Activated T-helper 1 cell treated with anti-CD3 and anti-CD28 coated beads, Interleukin-2, amount 50 U/mL, for 16 hours (primary cell): ENCODE measurements at places on chromosomes 11 and 22.
A peak's percentile ranks its signal among the peaks of the same experiment; 100 is the strongest.

- peak; percentile 55 for DNase-seq
These were observed 14.1 kb downstream of the MIAT start for GRCh38 chr22:26671317-26672059.

DNA sequence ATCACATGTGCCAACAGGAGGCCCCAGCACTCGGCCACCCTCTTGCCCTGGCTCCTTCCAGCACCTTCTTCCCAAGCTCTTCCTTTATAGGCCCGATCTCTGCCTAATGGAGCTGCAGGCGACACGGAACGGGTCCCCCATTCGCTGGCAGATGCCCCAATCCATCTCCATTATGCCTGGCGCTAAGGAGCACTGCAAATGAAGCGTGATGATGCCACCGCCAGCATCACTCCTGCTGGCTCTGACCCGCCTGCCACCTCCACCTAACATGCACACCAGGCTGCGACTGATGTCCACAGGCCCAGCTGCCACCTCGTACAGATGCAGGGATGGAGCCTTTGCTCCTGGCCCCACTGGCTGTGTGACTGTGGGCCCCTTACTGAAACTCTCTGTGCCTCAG is 33.5 kb downstream of the ELFN2 start:
- no peak for DNase-seq

GRCh38 chr11:102345904-102346303 is 1.1 kb upstream of the BIRC2 start:
- DNase-seq: no peak

- DNase-seq: no peak
These were observed 11.1 kb downstream of the YAP1 start for GRCh38 chr11:102121329-102121728.

GRCh38 chr11:22780952-22781593 is 48.5 kb downstream of the SVIP start:
- DNase-seq: no peak

- DNase-seq: no peak
These were observed 8.9 kb downstream of the SCGB1A1 start for GRCh38 chr11:62427630-62428233.

DNA sequence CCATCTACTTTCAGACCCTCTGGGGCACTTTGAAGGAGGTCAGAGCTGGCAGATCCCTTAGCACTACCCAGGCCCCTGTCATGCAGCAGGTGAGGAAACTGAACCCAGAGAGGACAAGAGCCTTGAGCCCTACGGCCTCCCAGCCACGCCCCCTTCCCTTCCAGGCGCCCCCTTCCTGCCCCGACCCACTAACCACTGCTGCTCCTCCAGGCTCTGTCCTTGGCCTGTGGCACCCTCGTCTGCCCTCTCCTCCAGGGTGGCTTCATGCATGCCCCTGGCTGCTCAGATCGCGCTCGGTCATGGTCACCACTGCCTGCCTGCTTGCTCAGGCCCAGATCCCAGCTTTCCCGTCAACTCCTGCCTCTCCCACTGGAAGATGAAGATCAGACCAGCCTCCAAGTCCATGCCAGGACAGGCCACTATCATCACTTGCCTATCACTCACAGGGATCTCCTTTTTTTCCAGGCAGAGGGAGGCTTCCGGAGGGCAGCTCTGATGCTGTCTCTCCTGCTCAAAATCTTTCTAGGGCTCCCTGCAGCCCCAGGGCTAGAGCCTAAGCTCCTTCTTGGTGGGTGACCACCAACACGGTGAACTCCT is 30.7 kb downstream of the ELFN2 start:
- no peak for DNase-seq

GRCh38 chr11:43691806-43692205 is 11.3 kb downstream of the HSD17B12 start:
- DNase-seq: no peak

GRCh38 chr11:34652191-34652973 is 31.5 kb downstream of the EHF start:
- no peak for DNase-seq

DNA sequence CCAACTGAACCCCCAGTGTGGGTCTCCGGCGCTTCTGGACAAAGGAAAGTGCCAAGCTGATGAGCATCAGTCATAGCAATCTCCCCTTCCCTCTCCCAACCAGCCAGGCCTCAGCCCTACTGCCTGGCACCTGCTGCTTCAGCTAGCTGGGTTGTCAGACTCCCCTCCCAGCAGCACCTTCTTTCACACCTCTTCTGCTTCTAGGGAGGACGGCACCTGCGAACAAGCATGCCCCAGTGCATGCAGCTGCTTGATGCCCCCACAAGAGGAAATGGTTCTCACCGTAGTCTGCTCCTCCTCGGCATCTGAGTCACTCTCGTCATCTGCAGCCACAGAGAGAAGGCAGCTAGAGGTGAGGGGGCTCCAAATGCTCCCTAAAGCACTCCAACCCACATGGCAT is 25.4 kb downstream of the THOC5 start:
- DNase-seq: no peak

- no peak for DNase-seq
These were observed 1.4 kb upstream of the MTA2 start for GRCh38 chr11:62603072-62603408.

- no peak for DNase-seq
These were observed 57.3 kb downstream of the OTOG start for GRCh38 chr11:17604201-17604914.

DNA sequence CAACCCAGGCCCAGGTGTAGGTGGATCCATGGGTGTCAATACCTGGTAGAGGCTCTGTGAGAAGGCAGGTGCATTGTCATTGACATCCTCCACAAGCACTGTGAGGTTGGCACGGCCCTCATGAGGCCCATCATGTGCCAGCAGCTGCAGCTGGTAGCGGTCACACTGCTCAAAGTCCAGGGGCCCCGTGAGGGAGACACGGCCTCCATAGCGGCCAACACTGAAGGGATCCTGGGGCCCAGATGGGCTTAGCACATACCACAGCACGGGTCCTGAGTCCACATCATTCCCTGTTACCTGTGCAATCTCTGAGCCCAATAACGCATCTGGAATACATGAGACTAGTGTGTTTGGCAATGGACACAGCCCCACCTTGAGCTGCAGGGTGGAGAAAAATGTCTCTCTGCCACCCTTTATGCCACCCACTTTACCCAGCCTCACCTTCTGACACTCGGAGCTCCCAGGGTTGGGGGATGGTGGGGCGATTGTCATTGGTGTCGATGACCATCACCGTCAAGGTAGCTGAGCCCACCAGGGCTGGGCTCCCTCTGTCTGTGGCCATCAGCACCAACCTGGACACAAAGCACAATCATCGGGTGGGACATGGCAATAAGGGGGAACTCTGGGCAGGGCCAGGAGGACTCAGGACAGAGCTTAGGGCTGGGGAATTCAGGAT is 6.1 kb upstream of the TPP1 start:
- no peak for DNase-seq

- no peak for DNase-seq
These were observed 9.4 kb upstream of the NLRP10 start for GRCh38 chr11:7974668-7975067.

GRCh38 chr11:62667460-62667859 is 2.3 kb downstream of the CSKMT start:
- DNase-seq: no peak

- no peak for DNase-seq
These were observed 3.3 kb downstream of the ARL14EP start for GRCh38 chr11:30326114-30326778.

DNA sequence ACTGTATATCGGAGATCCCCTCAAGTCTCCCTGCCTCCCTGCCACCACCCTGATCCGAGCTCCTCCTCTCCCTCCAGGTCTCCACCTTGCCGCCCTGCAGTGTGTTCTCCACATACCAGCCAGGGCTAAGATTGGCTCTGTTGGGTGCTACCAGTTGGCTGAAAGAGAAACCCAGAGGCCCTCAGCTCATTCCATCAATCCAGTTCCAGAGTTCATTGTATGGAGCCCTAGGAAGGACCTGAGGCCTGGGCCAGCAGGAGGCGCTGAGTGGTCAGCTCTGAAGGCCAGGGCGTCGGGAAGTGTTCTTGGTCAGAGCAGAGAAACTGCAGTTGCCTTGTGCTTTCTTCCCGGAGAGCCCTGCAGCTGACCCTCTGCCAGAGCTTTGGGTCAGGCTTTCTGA is 2.2 kb upstream of the TOP3B start:
- DNase-seq: no peak

- no peak for DNase-seq
These were observed 21.9 kb downstream of the IGSF9B start for GRCh38 chr11:133934599-133935550.

- no peak for DNase-seq
These were observed 63.8 kb downstream of the SHISAL1 start for GRCh38 chr22:44248926-44249325.

DNA sequence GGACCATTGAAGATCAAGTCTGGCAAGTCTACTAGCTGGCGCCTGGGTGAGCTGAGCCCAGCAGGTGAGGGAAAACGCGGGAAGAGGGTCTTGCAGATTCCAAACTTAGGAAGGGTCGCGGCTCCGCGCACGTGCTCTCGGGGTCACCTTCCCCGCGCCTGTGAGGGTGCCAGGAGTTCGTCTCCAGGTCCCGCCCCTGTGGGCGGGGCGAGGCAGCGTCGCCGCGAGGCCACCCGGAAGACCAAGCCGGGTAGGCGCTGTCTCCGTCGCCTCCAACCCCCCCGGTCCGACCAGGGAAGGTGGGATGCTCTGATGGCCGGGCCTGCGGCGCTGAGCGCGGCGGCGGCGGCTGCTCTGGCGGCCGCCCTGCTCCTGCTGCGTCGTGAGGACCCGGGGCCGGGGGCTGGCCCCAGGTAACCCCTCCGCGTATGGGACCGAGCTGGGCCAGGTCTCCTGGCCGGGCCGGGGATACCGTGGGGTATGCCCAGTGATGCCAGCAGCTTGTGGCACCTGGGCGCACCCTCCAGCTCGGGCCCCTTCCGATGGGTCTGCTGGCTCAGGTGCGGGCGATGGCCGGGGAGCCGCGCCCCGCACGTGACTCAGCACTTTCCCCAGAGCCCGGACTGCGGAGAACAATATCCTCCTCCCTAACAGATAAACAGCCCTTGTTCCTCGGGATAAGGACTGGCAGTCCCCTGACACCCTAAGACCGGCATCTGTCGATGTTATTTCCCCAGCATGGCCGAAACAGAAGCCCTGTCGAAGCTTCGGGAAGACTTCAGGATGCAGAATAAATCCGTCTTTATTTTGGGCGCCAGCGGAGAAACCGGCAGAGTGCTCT is at the start of gene HTATIP2:
Gene HTATIP2, plus strand, starts transcription at position 215 of the 841 bp plus-strand sequence. Its CDS starts 524 bp downstream, at position 739.
- DNase-seq: peak; percentile 62

DNA sequence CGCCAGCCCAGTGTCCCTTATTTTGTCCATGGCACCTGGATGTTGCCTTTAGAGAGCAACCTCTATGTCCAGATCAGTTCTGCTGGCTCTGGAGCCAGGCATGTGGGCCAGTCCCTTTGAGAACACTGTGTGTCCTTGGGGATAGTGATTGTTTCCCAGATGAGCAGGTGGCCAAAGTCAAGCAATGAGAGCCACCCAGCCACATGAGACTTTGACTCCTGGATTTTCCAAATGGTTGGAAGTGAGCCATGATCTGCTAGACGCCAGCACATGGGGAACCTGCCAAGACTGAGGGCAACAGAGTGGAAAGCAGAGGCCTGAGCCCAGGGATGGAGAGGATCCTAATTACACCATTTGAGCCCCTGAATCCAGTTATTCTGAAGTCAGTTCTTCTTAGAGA is 479.8 kb downstream of the OPCML start:
- no peak for DNase-seq

GRCh38 chr22:30574095-30574981 is at the start of gene GAL3ST1:
Gene GAL3ST1 (minus strand): TSS chr22:30574665. CDS start chr22:30557392, 17,273 bp downstream.
- DNase-seq: no peak

DNA sequence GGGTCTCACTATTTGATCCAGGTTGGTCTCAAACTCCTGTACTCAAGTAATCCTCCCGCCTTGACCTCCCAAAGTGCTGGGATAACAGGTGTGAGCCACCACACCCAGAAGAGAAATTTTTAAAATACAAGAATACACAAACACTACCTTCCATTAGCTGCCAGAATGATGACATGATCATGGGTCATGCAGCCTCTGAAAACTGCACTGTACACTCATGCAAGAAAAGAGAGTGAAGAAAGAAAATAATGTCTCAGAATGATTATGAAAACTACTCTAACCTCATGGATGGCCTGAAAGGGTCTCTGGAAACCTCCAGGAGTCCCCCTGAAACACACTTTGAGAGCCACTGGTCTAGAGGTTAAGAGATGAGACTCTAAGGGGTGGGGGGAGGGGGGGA is 18.8 kb downstream of the VPS37C start:
- DNase-seq: no peak

DNA sequence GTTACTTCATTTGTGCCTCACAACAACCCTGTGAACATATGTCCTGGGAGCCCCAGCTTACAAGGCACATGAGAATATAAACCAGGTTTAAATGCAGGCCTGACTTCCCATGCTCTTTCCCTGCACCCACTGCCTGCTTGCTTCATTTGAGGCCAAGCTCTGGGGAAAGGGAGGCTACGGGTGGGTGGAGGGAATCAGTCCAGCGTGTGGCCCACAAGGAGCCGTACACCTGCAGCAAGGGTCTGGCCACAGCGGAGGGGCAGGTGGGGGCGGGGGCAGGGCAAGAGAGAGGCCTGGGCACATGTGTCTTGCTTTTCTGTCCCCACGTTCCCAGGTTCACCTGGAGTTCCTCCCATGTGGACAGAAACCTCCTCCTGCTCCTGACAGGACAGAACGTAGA is 26.2 kb downstream of the FAM83F start:
- no peak for DNase-seq

- DNase-seq: no peak
These were observed 6.8 kb downstream of the EED start for GRCh38 chr11:86251345-86251744.

DNA sequence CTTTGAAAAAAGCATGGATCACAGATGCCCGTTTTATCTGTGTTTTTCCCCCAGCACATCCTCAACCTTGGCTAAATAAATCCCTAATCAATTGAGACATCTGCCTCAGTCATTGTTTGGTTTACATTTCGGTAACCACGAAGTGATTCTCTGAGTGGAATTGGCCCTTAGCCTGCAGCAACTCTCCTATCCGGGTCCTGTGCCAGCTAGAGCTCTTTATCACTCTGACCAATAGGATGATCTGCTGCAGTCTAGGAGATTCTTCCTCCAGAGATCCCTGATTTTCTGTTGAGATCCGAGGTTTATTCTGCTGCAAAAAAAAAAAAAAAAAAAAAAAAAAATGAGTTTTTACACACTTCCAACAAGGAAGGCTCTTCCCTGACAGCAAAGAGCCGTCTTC is 137.3 kb downstream of the KCNA4 start:
- DNase-seq: no peak

DNA sequence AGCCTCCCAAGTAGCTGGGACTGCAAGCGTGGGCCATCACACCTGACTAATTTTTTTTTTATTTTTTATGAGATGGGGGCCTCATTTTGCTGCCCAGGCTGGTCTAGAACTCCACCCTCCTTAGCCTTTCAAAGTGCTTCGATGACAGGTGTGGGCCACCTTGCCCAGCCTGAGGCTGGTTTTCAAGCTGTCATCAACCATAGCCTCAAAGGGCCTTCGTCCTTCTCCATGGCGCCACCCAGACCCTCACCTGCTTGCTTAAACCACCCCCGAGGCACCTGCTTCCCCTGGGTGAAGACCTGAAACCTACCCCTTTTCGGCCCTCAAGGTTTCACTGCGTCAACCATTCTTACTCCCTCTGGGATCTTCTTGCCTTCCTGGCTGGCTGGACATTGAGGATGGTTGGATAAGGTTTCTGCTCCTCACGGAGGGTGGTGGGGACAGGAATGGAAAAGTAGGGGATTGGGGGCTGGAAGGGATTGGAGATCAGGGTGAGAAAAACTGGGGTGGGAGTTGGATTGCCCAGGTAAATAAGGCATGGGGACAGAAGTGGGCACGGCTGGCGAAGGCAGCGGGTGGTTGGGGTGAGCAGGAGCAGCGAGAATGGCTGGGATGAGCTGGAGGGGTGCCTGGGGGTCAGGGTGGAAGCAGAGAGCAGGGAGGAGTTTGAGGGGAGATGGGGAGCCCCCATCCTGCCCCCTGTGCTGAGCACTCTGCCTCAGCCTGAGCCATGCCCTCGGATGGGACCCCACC is 2.8 kb upstream of the ACR start:
- DNase-seq: no peak
